ENCODE measurements at places on chromosomes 6 and 20.

GRCh38 chr6:157999168-158000051 lies 17.7 kb downstream of the SYNJ2 start:
- no peak for DNase-seq

- no peak for DNase-seq
These were observed 83.6 kb downstream of the NFATC2 start for GRCh38 chr20:51458751-51459439.

GRCh38 chr6:148446681-148447080 lies 104.0 kb downstream of the SASH1 start:
- no peak for DNase-seq

DNA sequence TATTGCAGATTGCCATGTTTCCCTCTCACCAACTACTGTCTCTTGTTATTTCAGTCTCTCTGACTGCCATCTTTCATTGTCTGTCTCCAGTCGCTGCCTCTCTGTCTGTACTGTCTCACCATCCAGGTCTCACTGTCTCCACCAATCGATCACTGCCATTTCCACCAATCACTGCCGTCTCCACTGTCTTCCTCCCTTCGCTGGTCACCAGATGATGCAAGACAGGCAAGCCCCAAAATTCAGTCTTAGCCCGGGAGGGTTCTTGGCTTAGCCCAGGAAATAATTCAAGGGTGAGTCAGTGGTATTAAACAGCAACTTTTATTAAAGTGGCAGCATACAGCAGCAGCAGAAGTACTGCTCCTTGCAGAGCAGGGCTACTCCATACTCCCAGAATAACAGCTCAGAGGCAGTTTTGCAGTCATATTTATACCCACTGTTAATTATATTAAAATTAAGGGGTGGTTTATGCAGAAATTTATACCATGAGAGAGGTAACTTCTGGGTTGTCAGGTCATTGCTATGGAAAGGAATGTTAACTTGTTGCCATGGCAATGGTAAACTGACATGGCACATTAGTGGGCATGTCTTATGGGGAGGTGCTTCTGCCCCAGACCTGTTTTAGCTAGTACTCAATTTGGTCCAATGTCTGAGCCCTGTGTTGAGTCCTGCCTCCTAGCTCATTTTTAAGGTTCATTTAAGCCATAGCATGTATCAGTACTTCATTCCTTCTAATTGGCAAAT lies 23.0 kb upstream of the ECHDC1 start:
- no peak for DNase-seq

GRCh38 chr6:152068622-152069261 lies 261.3 kb downstream of the ESR1 start:
- no peak for DNase-seq

- no peak for DNase-seq
These were observed 28.9 kb upstream of the ASF1A start for GRCh38 chr6:118865100-118865391.

DNA sequence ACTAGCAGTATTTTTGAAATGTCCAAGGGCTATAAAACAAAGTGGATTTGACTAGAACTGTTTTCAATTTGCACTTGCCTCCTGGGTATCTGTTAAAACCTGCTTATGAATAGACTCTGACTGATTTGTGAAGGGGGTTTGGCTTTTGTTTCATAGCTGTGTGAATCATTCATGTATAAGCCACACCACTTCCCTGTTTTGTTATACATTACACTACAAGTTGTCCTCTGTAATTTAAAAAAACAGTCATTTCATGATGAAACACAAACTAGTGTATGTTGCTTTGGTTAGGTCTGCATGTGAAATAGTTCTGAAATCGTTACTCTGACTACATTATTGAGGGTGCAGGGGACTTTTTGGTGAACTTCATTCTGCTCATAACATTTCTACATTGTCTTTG lies 121.7 kb downstream of the NKAIN2 start:
- no peak for DNase-seq

- no peak for DNase-seq
These were observed 622.3 kb upstream of the ARID1B start for GRCh38 chr6:156154896-156155295.

DNA sequence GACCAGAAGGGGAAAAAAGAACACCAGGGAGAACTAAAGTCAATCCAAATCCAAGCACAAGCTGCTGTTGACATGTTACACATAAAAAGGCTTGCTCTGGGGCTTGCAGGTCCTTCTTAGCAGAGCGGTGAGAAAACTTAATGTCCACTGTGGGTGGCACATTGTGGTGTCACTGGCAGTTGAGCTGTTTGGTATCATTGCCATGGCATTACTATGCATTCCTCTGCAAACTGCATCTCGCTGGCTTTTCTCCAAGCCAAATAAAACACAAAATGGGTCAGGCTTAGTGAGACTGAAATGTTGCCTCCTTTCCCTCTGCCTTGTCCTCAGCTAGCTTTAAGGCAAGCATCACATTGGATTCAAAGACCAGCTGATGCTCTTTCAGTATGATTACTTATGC lies 40.9 kb downstream of the LY86 start:
- no peak for DNase-seq

- no peak for DNase-seq
These were observed 148.7 kb upstream of the NEDD9 start for GRCh38 chr6:11380969-11381744.

Measured in right renal pelvis (tissue), 4 donors.